ENCODE measurements at places on chromosomes 7 and 10. TPM values are rescaled to one million over a fixed set of nuclear protein-coding genes. Genes with fewer than 3 reads are reported as not detected.

GRCh38 chr10:5479481-5480161, 19.7 kb downstream of the CALML5 start:
- DNase-seq, result no peak

GRCh38 chr7:157486007-157486755, 149.4 kb downstream of the DNAJB6 start:
- no peak for DNase-seq

DNA sequence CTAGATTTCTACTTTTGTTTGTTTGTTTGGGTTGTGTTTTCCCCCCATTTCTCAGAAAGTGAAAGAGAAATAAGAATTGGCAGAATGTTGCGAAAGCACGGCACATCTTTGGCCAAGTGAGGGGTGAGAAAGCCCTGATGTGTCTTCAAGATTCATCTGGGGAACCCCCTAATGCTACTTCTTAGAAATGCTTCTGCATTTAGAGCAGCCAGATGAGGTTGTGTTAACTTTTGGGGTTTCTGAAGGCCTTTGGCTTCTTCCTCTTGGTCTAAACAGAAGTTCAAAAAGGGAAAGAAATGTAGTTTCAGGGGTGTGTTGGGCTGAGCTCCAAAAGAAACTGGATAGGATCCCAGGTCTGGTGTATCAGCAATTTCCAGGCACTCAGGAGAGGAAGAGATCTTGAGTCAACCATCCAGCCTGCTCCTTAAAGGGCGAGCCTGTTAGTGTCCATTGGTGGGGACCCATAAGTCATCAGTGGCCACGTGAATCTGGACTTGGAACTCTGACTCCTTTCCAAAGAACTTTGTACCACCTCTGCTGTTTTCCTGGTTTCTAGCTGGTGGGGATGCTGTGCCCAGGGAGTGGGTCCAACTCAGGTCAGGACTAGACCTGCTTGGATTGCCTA, 6.5 kb downstream of the DUSP5 start:
- DNase-seq, result no peak

DNA sequence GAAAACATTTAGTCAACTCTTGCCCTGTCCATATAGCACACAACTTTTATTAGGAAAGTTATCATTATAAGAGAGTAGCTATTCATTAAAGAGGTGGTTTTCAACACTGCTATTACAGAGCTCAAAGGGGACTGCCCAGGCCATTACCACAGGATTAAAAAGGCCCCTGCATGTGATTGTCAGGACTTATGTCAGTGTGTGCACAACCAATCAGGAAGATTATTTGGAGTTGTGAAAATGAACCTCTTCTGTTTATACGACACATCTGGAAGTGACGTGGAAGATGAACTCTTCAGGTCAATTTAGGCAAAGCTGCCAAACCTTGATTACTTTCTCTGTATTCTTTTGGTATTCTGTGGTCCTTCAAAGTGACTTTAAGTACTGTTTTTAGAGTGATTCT, 14.7 kb downstream of the CCNY start:
- DNase-seq, result no peak

DNA sequence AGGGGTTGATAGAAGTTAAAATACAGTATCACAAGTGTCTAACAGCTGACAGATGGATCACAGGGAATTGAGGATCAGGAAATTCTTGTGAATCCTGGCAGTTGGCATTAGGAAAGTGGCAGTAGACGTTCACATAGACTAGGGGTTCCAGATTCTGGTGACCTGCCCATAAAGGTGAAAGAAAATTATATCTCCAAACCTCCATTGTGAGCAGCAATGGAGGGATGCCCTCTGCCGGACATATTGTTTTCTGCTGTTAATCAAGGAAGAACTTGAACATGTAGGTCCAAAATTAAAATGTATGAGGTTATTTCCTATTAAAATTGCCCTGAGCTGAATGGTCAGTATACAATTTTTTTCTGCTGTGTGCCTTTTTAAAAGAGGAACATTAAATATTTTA, 5.1 kb downstream of the NME8 start:
- no peak for DNase-seq

DNA sequence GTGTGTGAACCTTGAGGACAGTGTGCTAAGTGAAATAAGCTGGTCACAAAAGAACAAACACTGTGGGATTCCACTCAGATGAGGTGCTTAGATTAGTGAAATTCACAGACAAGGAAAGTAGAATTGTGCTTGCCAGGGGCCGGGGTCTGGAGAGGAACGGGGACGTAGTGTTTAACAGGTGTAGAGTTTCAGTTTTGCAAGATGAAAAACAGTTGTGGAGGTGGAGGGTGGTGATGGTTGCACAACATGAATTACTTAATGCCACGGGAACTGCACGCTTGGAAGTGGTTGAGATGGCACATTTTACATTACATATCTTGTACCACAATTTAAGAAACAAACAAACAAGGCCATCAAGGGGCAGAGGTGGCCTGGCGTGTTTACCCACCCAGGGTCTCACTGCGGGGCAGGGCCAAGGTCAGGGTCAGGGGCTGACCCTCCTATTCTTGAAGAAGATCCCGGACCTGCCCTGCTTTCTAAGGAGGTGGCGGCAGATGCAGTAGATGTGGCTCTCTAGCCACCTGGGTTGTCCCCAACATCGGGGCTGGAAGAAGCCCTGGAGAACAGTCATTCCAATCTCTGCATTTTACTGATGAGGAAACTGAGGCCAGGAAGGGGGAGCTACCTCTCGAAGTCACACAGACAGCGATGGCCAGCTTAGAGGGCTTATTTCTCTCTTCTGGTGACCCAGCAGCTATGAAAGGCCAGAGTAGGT, 91.5 kb upstream of the LRRC4 start:
- peak; percentile 47 for DNase-seq

GRCh38 chr10:78817804-78818203, 251.0 kb upstream of the ZMIZ1 start:
- no peak for DNase-seq

DNA sequence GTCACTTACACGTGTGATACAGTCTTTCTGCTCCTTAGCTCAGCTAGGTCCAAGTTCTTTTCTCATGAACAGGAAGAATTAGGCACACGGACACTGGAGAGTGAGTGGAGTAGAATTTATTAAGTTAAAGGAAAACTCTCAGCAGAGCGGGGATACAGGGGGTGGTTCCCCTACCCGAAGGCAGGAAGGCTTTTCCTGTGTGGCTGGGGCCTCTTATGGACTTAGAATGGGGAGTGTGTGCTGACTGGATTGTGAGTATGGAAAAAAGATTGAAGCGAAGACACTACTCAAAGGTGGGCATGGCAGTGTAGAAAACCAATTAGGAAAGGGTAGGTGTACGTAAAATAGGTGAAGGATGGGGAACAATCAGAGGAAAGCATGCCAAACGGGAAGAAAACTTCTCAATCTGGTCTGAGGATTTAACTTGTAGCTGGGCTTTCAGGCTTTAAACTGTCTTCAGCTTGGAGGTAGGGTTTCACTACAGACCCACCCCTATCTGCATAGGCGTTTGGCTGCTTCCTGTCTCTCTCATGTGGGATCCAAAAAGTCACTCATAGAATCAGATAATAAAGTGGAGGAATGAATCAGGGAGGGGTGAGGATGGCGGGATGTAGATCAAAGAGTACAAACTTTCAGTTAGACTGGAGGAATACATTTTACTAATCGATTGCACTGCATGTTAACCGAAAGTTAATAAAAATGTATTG, 104.2 kb downstream of the ANKRD7 start:
- no peak for DNase-seq

DNA sequence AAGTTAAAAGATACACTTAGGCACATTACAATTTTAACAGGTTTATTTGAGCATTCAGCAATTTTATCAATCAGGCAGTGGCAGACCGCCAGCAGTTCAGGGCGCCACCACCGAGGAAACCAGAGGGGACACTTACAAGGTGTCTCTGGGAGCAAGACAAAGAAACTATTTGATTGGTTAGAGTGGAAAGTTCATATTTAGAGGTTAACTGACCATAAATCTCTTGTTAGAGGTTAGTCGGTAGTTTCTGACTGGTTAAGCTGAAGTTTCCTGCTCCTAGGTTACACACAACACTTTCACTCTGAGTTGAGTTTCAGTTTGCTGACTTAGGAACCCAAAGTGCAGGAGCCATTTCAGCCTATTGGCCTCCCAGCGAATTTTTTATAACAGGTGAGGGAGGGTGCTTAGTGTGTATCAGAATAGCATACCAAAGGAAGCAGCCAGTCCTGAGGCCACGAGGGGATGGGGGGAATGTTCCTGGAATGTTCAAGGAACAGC, 10.8 kb upstream of the PVRIG start:
- no peak for DNase-seq

DNA sequence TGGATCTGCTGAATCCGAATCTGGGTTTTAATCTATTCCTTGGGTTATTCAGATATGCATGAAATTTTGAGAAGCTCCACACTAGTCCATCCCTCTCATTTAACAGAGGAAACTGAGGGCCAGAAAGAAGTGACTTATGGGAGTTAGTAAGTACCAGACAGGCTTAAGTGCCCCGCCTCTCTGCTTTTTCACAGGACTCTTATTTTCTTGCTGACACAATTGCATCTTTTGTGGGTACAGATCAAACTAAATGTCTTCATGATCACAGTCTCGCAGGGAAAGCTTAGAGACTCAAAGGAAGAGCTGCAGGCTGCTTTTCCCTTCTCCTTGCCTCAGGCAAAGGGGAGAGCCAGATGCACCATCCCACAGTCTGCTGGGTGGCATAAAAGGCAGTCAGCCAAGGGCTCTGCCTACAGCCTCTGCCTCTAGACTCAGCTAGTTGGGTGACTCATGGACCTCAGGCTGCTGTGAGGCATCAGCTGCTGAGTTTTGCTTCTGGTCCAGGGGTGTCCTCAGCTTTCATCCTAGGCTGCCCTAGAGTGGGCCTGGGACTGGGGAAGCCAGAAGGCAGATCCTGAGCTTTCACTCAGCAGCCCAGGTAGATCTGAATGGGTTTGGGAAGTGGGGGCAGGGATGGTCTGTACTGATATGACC, 11.6 kb downstream of the GOLGA7B start:
- no peak for DNase-seq

- DNase-seq, result no peak
Observed at GRCh38 chr10:3588816-3589215, 196.2 kb downstream of the KLF6 start.

GRCh38 chr7:30163231-30163894, 28.6 kb downstream of the MTURN start:
- no peak for DNase-seq

DNA sequence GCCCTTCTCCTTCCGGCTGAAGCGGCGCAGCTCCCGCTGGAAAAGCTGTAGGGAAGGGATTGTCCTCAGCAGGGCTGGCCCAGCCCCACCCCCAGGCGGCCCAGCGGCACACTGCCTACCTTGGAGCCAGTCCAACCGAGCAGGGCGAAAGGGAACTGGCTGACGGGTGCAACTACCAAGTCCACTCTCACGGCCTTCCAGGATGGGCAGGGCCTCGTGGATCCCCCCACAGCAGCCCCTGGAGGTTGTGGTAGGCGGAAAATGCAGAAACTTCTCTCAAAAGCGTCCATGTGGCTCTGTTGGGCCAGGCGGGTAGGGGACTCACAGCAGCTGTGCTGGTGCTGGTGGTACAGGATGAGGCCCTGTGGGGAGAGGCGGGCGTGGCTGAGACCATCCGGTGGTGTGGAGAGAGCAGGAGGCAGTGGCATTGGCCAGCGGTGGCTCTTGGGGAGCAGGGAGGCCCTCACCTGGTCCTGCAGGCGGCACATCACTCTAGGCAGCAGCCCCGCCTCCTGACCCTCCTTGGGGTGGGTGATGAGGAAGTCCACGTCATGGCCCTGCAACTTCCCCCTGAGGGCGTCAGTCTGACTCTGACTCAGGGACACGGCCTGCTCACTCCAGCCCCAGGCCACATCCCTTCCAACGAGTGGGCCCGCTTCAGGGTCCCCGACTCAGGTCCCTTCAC, 8.4 kb upstream of the PGAM2 start:
- peak; percentile 81 for DNase-seq

- no peak for DNase-seq
Observed at GRCh38 chr10:44567471-44567870, 182.6 kb upstream of the CXCL12 start.

DNA sequence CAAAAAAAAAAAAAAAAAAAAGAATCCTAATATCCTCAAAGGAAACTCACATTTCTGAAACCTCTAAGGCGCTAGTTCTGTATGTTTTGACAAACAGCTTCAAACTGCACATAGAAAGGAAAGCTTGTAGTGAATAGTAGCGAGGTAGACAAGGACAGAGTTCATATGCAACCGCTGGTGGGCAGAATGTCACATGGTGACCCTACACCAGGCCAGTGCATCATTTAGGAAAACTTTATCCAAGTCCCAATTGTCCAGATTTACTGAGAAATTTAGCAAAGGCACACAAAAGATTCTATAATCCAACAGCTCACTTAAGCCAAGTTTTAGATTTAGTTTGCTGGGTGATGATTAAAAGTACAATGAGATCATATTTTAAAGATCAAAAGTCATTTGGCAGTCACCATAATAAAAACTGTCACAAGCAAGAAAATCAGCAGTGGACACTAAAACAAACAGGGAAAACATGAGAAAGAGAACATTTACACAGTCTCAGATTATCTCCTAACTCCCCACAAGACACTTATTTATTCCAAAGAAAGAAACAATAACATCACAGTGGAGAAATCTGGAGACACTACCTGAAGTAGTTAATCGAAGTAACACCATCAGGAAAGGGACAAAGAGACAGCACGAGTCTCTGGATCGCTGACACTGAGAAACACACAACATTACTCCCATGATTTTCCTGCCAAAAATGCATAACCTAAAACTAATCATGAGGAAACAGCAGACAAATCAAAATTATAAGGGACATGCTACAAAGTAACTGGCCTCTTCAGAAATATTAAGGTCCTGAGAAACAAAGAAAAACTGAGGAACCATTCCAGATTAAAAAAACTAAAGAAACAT, 20.2 kb downstream of the FAM204A start:
- DNase-seq, result no peak

GRCh38 chr10:30420766-30421165, 13.2 kb upstream of the MAP3K8 start:
- no peak for DNase-seq

DNA sequence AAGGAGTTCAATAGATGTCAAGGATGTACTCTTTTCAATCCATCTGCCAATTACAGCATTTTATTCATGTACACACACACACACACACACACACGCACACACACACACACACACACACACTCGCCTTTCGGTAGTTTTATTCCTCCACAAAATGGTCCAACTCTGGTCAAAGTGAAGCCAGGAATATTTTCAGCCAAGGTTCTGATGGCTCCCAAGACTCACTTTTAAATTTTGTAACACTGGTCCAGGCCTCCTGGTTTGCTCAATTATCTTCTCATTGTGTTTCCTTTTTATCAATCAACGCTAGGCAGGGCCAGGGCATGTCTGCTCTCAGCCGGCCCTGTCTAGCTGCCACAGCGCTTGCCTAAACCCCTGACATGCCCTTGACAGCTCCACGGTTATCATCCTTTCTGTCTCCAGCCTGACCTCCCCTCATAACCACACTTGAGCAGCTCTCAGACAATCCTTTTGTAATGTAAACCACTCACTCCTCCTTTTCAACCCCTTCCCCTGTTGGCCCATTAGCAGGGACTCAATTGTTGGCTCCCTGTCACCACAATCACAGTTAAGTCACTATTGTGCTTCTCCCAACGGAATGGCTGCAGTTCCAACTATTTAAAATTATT, 115.1 kb downstream of the ICA1 start:
- DNase-seq, result no peak

Gene IRF5
- total RNA-seq, result 4.4 TPM

Gene DPYSL4
- total RNA-seq, result 4.1 TPM

Gene ADIRF
- 67.8 TPM for total RNA-seq

Gene LIPK
- not detected for total RNA-seq

Gene NEUROD6
- total RNA-seq, result not detected
